ENCODE measurements at places on chromosomes 7 and 10.

- DNase-seq, result peak; percentile 19
These were observed 18.7 kb downstream of the AKR1C1 start for GRCh38 chr10:4981722-4982471.

DNA sequence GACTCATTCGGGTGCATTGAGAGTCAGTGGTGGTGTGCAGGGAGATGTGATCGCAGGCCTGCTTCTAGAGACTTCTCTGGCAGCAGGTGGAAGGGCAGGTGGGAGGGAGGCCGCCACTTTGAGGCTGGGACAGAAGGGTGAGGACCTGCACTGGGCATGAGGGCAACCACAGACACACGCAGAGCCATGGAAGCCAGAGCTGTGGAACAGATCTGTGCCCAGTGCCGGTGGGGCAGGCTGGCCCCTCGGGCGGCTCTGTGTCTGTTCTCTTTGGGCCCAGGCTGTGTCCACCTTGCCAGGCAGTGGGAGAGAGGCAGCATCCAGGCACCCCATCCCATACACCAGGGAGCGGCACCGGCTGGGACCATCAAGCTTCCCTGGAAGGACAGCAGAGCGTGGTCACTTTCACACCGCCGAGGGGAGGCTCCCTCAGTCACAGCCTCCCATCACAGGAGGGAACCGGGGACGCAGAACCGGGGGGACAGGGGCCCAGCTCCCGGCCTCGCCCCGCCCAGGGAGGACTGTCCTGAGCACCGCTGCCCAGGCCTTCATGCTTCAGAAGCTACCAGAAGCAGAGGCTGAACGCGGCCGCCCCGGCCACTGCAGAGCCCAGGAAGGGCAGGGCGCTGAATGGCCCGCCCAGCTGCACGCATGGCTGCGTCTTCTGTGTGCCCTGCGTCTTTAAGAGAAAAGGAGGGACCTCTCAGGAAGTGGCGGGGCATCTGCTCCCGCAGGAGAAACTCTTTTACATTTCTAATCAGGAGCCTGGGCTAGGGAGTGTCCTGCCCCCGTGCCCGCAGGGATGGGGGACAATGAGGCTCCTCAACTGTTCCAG, 32.1 kb downstream of the EN2 start:
- DNase-seq, result no peak

DNA sequence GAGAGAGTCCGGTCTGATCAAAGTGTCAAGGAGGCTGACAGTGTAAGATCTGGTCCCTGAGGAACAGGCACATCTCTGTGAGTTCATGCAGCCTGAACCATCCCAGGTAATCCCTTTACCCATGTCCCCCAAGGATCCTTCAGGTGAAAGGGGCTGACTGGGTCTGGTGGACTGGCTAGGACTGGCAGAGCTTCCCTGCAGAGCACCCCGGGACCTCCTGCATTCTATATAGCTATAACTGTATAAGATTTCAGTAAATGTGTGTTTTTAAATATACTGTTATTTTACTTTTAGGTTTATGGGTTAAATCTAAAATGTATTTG, 246.8 kb downstream of the ELMO1 start:
- DNase-seq, result no peak

DNA sequence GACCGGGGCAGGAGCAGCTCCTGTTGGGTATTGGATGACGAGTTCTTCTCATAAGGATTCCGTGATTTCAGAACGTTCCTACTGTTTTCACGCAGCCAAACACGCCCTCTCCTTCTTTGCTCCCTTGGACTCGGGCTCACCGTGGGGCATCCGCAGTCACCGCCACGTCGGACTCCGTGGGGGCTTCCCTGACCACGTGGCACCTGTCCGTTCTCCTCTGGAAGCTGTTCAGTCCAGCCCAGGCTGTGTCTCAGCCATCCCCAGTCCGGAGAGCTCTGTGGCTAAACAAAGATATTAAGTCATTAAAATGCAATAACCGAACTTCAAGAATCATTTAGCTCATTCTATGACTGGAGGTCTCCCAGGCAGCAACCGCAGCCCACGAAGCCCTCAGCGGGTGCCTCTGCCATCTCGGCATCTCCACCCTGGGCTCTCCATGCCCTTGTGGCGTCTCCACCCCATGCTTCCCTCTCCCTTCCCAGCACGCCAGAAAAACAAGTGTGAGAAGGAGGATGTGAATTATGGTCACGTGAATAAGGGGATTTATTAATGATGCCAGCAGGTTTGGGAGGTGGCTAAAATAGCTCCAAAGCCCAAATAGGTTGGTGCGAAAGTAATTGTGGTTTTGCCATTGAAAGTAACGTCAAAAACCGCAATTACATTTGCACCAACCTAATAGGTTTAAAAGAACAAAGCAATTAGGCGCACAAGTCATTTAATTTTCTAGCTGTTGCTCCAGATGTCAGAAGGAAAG, 224.6 kb upstream of the PPP2R2D start:
- no peak for DNase-seq

DNA sequence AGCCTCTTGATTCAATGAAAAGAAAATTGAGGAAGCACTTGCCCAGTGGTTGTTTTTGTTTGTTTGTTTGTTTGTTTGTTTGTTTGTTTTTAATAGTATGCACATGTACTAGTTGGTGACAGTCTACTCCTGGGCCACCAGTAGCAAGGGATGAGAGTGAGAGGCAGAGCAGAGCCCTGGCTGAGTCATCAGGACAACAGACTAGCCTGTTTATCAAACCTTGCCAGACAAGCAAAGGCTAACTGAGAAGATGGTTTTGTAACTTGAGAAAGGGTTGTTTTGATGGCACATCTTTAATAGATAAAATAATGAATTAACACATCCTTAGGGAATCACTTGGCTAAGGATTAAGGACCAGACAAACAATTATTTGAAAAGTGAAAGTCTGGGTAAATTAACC, 78.1 kb downstream of the INHBA start:
- DNase-seq, result no peak

- DNase-seq, result no peak
These were observed 44.4 kb upstream of the AGBL3 start for GRCh38 chr7:134941952-134942351.

- DNase-seq, result no peak
These were observed 373.0 kb downstream of the RPS24 start for GRCh38 chr10:78406648-78407008.

DNA sequence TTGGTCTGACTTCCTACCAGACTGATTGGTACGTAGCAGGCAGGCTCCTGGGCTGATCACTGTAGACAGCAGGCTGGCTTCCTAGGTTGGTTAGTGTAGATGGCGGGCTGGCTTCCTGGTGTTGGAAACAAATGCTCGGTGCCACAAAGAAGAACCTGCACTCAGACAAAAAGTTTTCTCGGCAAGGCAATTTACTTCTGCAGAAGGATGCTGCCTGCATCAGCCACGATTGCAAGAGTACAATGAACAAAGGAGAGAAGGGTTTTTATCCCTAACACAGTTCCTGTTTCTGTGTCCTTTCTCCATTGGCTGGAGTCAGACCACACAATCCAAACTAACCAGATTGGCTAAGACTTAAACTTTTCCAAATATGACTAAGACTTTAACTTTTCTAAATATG, 123.6 kb upstream of the PPP2R2D start:
- DNase-seq, result no peak

DNA sequence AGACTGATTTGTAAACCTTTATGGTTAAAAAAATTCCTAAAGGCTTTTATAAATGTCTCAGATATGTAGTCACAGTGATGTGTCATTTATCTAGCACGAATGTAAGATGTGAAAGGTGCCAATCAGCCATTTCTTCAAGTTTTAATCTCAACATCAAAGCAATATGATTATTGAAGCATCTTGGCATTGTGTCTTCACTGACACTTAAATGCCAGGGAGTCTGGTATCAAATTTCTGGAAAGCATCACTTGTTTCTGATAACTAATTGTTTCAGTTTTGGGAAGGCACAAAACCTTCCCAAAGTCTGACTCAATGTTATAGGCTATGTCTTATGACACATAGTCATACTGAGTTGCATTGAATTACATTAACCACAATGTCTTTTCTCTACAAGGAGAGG, 492.0 kb upstream of the CNTNAP2 start:
- no peak for DNase-seq

- DNase-seq, result no peak
These were observed 1189.2 kb downstream of the TYW1 start for GRCh38 chr7:68185631-68186456.

GRCh38 chr7:93442478-93443224, 131.9 kb downstream of the CALCR start:
- DNase-seq, result peak; percentile 59

- DNase-seq, result no peak
These were observed 64.6 kb downstream of the ZNF680 start for GRCh38 chr7:64498270-64498669.

DNA sequence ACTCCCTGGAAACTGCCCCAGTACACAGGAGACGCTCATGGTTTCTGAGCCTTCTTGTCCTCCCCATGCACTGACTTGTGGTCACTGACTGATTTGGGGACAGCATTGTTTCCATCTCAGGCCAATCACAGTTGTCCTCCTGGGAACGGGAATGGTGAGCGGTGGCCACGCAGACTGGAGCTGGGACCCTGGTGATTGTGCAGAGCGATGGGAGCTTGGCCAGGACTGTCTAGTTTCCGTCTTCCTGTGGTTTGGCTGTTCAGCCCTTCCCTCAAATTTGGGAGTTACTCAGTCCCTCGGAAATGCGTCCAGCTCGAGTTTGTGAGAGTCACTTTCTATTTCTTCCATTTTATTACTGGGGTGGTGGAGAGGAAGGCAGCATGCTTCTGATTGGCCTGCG, 250.9 kb downstream of the ACTR3B start:
- no peak for DNase-seq

DNA sequence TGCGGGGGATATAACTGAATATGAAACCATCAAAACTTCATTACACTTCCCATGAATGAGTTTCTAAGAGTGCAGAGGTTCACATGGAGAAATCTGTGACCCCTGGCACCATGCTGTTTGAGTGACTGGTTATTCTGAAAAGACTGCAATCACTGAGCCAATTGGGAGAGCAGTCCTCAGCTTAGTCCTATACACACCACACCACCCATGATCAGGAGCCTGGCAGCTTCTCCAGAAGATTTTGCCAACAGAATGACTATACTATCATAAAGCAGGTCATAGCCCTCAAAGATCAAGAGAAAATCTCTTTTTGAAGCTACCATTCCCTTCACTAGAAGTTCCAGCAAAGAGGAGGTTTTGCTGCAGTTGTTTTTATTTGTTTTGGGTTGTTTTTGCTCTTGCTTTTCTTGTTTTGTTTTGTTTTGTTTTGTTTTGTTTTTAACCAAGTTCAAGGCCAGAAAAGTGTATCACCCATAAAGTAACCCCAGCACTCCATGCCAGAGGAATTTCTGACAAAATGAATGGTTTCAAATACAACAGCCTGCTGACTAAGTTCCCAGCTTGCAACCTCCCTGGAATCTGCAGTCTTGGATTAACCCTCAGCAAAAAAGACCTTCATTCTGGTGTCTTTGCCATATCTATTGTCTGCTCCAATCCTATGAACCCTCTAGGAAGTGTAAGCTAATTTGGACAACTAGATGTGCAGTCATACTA, 19.7 kb upstream of the HGF start:
- DNase-seq, result no peak

- no peak for DNase-seq
These were observed 5.3 kb upstream of the AGR2 start for GRCh38 chr7:16810112-16810511.

GRCh38 chr7:135944753-135945152, 32.4 kb downstream of the MTPN start:
- no peak for DNase-seq

GRCh38 chr10:26494018-26494417, 55.9 kb downstream of the APBB1IP start:
- DNase-seq, result no peak

DNA sequence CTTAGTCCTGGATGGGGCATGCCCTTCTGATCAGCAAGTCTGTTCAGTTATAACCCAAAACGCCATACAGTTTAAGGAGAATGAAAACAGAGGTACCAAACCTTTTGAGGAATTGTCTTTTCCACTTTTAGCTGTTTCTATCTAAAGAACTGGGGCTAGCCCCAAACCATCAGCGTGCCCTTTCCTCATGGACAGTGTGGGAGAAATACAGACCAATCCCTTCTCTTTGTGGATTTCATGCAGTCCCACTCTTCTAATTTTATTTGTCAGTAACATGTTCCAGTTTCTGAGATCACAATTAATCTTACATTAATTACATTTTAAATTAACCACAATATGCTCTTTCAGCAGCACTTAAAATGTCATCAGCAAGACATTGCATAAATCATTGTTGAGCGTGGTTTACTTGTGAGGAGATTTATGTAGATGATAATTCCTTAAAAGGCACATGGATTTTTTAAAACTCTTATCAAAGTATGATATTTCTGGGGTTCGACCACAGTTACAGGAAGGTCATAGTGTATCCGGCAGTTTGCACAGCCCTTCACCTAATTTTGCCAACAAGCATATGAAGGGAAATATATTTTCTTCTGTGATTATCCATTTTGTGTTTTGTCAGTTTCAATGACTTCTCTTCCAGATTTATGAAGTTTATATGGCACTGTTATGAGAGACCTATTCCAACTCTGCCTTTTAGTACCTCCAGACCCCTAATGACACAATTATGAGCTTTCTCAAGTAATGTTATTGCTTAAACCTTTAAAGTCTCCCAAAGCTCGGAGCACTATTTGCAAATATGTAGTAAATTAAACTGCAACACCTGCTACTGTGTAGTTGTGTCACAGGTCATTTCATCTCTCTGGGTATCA, 868.4 kb upstream of the C7orf33 start:
- DNase-seq, result no peak
